Kidney capillary endothelial cell (primary cell): ENCODE measurements at places on chromosomes 1 and 21.

DNA sequence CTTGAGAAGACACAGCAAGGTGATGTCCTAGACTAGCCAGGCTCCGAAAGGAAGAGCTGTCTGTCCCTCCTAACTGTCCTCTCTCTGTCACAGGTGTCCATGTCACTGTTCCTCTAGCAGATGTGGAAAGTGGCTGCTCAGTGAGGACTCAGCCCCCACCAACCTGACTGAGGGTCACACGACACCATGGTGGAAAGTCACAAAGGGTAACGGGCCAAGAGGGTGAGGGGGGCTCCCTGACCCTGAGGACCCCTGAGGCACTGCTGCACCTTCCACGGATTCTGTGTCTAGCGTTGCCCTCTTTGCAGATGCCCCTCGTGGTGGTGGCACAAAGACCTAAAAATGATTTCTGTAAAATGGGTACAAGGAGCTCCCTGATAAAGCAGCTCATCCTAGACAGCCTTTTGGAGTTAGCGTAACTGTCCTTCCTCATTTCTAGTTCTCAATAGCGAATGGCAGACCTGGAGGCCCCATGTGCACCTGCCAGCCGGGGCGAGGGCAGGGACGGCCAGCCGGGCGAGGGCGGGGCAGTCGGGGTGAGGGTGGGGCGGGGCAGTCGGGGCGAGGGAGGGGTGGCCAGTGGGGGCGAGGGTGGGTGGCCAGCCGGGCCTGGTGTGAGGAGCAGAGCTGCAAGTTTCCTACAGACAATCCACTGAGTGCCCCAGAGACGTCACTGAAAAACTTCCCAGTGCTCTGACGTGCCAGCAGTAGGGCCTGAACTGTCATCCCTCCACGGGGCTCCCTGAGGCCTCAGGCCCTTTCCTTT, 23.4 kb downstream of the POFUT2 start:
- no peak for DNase-seq

GRCh38 chr1:228440761-228441500, 24.3 kb upstream of the TRIM17 start:
- no peak for DNase-seq

DNA sequence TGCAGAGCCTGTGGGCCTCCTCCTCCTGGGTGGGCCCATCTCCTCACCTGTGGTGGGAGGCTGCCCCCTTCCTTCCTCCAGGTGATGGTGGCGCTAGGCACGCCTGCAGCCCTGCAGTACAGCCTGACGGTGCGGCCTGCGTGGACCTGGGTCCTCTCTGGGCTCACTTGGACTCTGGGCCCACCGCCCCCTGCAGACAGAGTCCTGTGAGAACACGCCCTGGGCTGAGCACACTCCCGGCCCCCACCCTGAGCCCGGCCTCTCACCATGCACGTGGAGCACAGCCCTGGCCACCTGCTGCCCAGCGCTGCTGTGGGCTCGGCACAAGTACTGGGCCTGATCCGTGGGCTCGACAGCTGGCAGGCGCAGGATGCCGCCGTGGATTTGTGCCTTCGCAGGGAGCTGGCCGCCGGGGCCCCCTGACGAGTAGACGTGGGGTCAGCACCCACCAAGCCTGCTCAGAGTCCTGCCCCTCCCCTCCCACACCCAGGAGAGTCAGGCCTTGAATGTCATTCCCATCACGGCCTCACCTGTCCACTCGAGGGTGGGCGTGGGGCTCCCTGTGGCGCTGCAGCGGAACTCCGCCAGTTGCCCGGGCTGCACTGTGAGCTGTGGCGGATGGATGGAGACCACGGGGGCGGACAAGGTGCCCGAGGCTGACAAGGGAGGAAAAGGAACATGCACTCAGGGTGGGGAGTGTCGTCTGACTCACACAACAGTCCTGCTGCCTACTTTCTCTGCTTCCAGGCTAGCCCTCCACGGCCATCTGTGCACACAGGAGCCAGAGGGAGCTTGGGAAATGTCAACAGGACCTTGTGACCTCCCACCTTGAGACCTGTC, 43.4 kb downstream of the LDLRAD2 start:
- no peak for DNase-seq

DNA sequence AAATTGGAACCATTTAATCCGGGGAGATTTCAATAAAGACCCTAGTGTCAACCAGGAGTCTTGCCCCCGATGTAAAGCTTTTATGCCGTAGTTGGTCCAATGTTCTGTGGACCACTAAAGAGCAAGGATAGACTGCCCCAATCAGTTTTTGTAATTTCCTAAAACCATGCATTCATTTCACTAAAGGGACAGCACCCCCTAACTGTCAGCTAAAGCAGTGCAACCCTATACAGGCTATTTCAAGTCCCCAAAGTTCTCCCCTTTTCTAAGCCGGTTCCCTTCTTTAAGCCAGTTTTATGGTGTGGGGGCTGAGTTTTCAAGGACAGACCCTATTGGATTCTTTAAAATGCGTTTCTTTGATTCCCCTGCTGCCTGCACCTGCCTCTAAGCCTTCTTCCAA, 12.7 kb upstream of the PDPN start:
- DNase-seq, result no peak

DNA sequence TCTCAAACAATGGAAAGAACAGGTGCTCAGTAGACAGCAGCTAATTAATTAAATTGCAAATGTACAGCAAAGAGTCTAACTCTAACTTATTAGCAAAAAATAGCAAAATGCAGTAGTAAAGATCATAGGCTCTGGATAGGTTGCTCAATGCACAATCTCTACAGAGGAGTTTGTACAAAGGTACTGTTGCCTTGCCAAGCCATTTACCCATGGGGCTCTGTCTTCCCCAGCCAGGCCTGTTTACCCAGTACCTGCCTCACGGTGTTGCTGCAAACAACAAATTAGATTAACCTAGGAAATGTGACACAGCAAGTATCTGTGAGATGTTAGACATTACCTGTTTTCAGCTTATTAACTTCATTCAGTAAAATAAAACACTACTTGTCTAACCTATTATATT, 222.0 kb downstream of the DENND1B start:
- no peak for DNase-seq

- DNase-seq, result no peak
Measured at GRCh38 chr1:205518661-205519540, 14.4 kb downstream of the CDK18 start.

DNA sequence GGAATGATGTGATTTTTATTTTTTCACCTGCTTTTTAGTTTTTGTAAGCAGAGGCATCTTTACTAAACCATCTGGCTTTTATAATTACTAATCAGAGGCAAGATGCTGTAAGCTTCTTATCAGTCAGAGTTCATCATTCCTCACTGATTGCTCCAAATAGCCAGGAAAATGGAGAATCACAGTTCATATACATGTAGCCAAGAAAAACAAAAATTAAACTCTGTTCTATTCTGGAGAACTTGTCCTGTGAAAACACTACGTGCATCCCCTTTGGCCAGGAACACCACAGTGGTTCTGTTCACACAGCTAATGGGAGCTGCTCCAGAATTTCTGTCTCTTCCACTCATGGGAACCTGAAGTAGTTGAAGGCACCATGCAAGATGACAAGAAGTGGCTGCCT, 725.5 kb upstream of the CHRM3 start:
- no peak for DNase-seq

DNA sequence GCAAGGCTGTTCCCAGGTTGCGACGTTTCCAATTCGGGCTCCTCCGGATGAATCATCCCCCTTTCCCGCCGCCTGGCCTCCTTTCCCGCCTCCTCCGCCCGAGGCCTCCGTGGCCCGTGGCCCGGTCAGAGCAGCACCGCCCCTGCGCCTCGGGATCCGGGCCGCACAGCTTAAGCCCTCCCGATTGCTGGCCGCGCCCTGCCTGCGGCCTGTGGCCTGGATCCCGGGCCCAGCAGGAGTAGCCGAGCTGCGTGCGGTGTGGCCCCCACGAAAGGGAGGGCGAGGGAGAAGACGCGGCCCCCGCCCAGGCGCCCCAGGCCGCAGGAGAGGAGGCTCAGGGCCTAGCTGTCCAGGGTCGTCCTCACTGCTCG, 1.0 kb downstream of the TMEM200B start:
- DNase-seq, result no peak

DNA sequence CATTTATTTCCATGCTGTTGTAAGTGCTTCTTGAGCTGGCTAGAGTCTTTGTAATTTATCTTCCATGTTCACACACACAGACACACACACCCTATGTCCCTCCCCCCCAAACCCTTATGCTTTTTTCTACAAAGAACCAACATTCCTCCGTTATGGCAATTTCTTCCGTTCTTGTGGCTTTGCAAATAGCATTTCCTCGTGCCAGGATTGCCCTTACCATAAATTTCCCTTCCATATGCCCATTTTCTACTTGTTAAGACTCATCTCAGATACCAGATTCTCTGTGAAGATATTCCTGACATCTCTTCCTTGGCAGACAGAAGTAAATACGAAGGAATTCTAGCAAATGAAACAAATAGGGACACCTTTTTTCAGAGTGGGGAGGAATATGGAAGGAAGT, 26.0 kb downstream of the RALGPS2 start:
- DNase-seq, result no peak

GRCh38 chr1:110133436-110133835, 16.9 kb upstream of the SLC6A17 start:
- no peak for DNase-seq

DNA sequence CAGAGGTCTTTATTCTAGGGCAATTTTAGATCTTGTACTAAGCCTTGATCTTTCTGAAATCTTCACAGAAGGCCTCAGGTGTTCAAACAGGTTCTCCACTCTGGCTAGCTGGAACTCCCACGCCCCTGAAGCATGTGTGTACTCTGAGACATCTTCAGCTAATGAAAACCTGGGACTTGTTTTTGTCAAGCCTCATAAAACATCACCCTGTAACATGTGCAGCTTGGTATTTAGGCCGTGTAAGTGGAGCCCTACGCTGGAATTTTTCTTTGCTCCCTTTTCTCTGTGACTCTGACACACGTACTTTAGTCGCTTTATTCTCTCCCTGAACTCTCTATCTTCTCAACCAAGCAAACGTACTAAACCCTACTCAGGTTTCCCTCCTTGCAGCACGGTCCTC, 701.9 kb upstream of the ZP4 start:
- DNase-seq, result no peak

GRCh38 chr1:150111670-150112069, 38.0 kb upstream of the PLEKHO1 start:
- no peak for DNase-seq

DNA sequence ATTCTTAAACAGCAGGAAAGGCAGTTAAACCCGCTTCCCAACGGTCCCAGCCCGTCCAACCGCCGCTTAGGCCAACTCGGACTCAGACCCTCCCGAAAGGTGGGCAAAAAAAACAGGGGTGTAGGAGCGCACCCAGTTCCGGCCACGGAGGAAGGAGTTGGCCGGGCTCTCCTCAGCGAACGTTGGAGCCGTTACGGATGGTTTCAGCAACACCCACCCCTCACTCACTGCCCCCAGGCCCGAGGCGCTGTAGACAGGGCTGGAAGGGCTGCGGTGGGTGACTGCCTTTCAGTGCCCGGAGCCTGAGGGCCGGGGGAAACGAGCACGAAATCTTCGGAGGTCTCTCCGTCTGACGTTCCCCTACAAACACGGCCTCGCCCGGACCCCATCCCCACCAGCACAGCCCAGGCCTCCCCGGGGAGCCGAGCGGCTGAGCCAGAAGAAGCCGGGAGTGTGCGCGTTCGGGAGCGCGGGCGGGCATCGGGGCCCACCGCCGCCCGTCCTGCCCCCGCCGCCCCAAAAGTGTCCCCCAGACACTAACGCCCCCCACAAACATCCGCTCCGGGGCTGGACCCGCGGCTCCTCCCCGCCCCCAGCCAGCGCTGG, 1.3 kb downstream of the KDM5B start:
- DNase-seq, result no peak

DNA sequence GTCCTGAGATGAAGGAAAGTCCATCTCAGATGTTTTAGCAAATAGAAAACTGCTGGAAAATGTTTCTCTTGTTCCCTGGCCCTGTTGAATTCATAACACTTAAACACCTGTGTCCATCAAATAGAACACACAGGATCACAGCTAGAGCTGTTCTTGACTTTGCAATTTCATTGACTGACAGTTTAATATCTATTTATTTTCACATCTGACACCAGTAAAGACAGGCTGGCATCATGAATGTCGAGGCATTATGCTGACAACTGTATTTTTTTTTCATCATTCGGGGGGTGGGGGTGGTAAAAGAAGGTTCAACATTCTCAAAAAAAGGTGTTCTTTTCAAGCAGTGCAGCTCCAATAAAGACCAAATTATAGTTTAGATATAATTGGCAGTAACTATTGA, 591.2 kb upstream of the PTBP2 start:
- DNase-seq, result no peak

DNA sequence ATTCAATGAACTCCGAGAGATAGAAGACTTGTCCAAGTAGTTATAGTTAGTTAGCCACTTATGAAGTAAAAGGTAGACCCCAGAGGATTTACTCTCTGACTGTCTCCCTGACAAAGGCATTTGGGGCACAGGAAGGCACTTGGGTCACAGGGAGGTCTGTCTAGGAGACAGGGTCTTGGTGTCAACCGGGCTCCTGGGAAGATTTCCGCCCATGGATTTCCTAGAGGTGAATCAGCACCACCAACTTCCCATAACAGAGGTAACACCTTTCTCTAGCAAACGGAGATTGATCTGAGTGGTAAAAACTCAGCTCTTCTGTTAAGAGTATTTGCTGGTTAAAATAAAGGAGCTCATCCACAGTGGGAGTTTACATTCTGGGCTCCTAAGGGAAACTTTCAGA, 16.4 kb downstream of the CCN1 start:
- DNase-seq, result peak; percentile 46

- no peak for DNase-seq
Measured at GRCh38 chr1:91803847-91804545, 82.0 kb downstream of the TGFBR3 start.

- DNase-seq, result no peak
Measured at GRCh38 chr1:32073299-32074229, 825 bp downstream of the TMEM39B start.

GRCh38 chr1:151324390-151324930, 2.8 kb downstream of the PI4KB start:
- no peak for DNase-seq

GRCh38 chr1:234772345-234773147, 162.6 kb upstream of the IRF2BP2 start:
- peak; percentile 99 for DNase-seq

DNA sequence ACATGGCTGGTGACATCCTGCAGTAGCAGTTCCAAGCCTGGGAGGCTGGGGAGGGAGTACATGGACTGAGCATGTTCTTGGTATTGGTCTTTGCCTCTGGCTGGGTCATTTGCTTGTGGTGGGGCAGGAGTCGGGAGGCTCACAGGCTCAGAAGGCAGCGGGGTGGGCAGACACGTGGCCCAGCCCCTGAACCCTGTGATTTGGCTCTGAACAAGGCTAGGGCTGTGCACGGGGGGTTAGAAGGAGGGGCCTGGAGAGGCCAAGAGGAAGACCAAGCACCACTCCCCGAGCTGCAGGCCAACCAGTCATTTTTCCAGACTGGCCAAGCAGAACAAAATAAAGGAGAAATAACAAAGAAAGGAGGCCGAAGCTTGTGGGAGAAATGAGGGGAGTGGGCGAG, 9.7 kb upstream of the PRELP start:
- no peak for DNase-seq

- DNase-seq, result no peak
Measured at GRCh38 chr1:202569393-202570322, 140.6 kb downstream of the SYT2 start.

- DNase-seq, result no peak
Measured at GRCh38 chr1:12518931-12519692, 98.9 kb downstream of the DHRS3 start.

- DNase-seq, result no peak
Measured at GRCh38 chr1:157562515-157562914, 10.2 kb upstream of the FCRL5 start.
